T-cell (primary cell): ENCODE measurements at places on chromosomes 1 and 21. TPM values are rescaled to one million over a fixed set of nuclear protein-coding genes. Genes with fewer than 3 reads are reported as not detected.

DNA sequence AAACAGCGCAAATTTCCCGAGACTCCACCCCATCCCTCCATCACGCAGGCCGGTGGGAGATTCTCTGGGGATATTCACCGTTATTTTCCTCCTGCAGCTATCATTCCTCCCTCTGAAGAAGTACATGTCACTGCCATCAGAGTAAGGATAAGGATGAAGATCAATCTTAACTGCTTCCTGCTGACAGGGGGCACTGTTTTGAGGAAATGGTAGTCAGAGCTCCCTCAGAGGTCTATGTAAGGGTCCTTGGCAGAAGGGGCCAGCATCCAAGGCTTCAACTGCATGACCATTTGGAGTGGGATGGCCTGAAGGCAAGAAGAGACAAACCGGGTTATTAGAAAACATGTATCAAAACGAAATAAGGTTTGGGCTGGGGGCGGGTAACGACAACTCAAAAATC is 111.5 kb downstream of the KCNK1 start:
- H3K4me3 ChIP-seq: no peak overlapping the region
- peaks cover 6% of the 10 kb centered on the region for H3K27me3 ChIP-seq
- no peak for DNase-seq

DNA sequence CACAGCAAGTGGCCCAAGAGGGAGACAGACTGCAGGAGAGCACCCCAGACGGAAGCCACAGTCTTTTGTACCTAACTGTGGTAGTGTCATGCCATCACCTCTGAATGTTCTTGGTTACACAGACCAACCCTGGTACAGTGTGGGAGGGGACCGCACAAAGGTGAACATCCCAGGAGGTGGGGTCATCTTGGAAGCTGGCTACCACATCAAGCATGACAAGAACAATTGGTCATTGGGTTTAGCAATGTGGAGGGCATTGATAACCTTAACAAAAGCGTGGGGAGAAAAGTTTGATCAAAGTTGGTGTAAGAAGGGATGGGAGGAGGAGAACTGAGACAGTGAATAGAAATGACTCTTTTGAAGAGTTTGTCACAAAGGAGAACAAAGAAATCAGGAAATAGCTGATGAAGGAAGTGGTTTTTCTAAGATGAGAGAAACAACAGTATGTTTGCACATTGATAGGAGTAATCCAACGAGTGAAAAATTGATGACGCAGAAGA is 87.1 kb upstream of the CACNA1E start:
- H3K27me3 ChIP-seq: peaks cover 5% of the 10 kb centered on the region
- DNase-seq: peak; percentile 45
- H3K4me3 ChIP-seq: no peak overlapping the region
- H3K4me1 ChIP-seq: peaks cover 76% of the 10 kb centered on the region
- no peaks in the 10 kb centered on the region for H3K36me3 ChIP-seq

GRCh38 chr21:45040739-45041138 is 33.6 kb upstream of the ADARB1 start:
- H3K27ac ChIP-seq: no peak overlapping the region
- peaks cover 32% of the 10 kb centered on the region for H3K27me3 ChIP-seq
- no peak for DNase-seq
- H3K4me1 ChIP-seq: no peaks in the 10 kb centered on the region

GRCh38 chr1:2786329-2787162 is 14.9 kb downstream of the TTC34 start:
- H3K27me3 ChIP-seq: peaks cover 76% of the 10 kb centered on the region
- DNase-seq: peak; percentile 73
- no peaks in the 10 kb centered on the region for H3K4me1 ChIP-seq
- no peak overlapping the region for H3K27ac ChIP-seq
- H3K4me3 ChIP-seq: no peak overlapping the region

GRCh38 chr1:2594641-2595131 is 8.1 kb downstream of the PRXL2B start:
- no peak overlapping the region for H3K27ac ChIP-seq
- H3K4me1 ChIP-seq: peaks cover 14% of the 10 kb centered on the region
- H3K27me3 ChIP-seq: peaks cover 41% of the 10 kb centered on the region
- H3K4me3 ChIP-seq: no peak overlapping the region

The CD52 gene
- 1,098 TPM for total RNA-seq
